Right ventricle myocardium superior (tissue), 1 donor: ENCODE measurements at places on chromosomes 12 and 14. TPM values are rescaled to one million over a fixed set of nuclear protein-coding genes. Genes with fewer than 3 reads are reported as not detected.

GRCh38 chr12:88122666-88123065 lies 19.2 kb downstream of the CEP290 start:
- no peak for DNase-seq

DNA sequence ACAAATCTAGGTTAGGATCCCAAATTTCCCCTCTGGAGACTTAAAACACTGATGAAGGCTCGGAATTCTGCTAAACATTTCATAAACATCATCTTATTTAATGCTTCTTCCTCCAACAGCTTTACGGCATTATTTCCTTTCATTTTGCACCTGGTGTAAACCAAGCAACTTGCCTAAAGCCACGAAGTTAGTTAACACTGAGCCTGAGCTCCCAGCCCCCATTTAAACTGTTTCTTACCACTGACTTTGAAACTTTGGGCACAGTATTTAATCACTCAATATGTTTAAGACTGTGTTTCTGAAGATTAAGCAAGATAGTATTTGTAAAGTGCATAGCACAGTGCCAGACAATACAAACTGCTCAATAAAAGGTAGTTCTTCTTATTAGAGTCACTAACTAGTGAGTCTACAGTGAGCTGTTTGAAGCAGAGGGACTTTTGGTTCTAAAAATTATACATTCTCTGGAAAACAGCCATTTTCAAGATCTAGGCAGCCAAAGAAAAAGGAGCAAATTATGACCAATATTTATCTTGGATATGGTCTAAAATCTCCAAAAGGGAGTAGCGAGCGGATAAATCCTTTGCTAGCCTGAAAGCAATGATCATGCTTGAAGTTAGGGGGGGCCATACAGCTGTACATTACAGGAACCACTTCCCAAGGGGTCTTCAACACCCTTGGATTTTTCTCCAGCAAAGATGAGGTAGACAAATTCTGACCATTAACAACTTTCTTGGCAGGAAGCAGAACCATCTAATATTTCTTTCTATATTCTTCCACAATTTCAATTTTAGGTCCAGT lies 4.0 kb downstream of the EGLN3 start:
- DNase-seq = no peak

- no peak for DNase-seq
Measured at GRCh38 chr12:106452309-106452708, 94.8 kb downstream of the POLR3B start.

DNA sequence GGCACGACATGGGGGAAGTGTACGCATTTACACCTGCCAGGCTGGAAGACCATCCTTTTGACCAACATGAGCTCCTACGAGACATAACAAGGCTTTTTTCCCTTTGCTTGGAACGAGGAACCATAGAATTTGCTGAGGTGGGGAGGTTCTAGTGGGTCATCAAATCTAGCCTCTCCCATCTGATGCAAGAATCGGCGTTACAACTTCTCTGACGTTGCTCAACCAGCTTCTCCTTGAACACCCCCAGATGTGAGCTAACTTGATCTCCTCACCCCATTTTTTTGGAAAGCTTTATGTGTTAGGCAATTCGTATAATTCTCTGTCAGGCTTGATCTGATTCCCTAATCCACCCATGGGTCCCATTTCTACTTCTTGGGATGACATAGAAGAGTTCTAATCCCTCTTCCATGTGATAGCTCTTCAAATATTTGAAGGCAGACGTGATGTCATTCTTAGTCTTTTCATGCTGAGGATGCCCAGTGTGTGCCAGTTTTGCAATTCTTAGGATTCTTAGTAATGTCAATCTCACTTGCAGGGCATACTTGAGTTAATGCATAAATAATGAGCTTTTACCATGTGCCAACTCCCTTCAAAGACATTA lies 163.6 kb upstream of the PARP11 start:
- no peak for DNase-seq

GRCh38 chr14:37023875-37024565 lies 148.4 kb downstream of the SLC25A21 start:
- no peak for DNase-seq

Gene MYO1A
- 0.08 TPM for total RNA-seq
